Spinal cord (tissue), 10 donors: ENCODE measurements at places on chromosomes 1 and 21. TPM values are rescaled to one million over a fixed set of nuclear protein-coding genes. Genes with fewer than 3 reads are reported as not detected.

ASAP3 gene
- 34.9 TPM for polyA plus RNA-seq

DISP3 gene
- polyA plus RNA-seq, result 29.3 TPM

RAB25 gene
- 1.1 TPM for polyA plus RNA-seq

PDC gene
- 0.62 TPM for polyA plus RNA-seq

DNA sequence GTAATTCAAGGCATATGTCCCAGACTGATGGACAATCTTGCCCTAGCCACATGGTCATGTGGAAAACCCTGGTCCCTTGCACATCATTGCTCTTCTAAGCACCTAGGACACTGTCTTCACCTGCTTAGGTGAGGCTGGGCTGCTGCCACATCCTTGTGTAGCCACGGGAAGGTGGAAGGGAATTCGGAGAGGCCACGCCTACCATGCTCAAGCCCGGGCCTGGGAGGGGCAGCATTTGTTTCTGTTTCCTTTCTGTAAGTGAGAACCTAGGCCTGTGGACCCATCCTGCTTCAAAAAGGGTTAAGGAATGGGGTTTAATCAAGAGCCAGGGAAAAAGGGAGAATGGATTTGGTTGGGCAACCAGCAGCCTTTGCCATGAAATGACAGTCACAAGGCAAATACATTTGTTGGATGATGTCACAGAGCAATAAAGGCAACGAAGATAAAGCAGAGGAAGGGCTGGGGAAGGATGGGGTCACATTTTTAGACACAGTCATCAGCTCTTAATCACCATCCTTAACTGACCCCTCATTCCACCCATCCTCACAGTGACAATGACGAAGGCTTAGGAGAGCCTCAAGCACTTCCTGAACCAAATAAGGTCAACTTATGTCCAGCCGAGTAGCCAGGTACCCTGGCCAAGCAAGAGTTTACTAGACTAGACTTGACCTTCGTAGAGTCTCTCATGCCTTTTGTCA, 10.1 kb upstream of the LRRC38 start:
- no peak overlapping the region for H3K27ac ChIP-seq
- no peaks in the 10 kb centered on the region for H3K36me3 ChIP-seq
- no peaks in the 10 kb centered on the region for H3K4me1 ChIP-seq
- H3K4me3 ChIP-seq, result no peak overlapping the region
- H3K27me3 ChIP-seq, result no peaks in the 10 kb centered on the region

GRCh38 chr1:35229587-35230360, 36.8 kb upstream of the SFPQ start:
- H3K4me1 ChIP-seq, result no peaks in the 10 kb centered on the region
- no peaks in the 10 kb centered on the region for H3K27me3 ChIP-seq
- no peaks in the 10 kb centered on the region for H3K36me3 ChIP-seq
- no peak for DNase-seq

- no peak overlapping the region for H3K27ac ChIP-seq
- peaks cover 2% of the 10 kb centered on the region for H3K27me3 ChIP-seq
- H3K4me1 ChIP-seq, result peaks cover 7% of the 10 kb centered on the region
- H3K4me3 ChIP-seq, result no peak overlapping the region
- no peak for DNase-seq
Measured at GRCh38 chr1:220703305-220703704, 13.1 kb downstream of the C1orf115 start.

GRCh38 chr1:150621497-150622302, 7.7 kb downstream of the ENSA start:
- no peaks in the 10 kb centered on the region for H3K27me3 ChIP-seq
- no peak for DNase-seq
- H3K4me1 ChIP-seq, result peaks cover 2% of the 10 kb centered on the region

DNA sequence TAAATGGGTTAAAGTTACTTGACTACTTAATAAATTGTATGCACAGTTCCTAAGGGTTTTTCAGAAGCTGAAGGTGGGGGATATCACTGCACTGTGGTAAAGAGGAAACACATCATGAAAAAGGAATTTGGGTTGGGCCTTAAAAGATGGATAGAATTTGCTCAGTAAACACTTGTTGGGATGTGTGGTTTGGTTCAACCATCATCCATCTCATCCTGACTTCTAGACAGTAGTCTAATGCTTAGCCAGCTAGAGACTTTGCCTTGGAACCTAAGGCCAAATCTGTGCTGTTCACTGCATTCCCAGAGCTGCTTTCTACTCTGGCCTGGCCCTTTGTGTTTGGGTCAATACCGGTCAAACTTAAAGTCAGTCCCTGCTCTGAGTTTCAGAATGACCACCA, 30.6 kb downstream of the LY9 start:
- no peaks in the 10 kb centered on the region for H3K27me3 ChIP-seq
- no peaks in the 10 kb centered on the region for H3K4me1 ChIP-seq
- no peak for DNase-seq
- no peak overlapping the region for H3K4me3 ChIP-seq
- no peak overlapping the region for H3K27ac ChIP-seq

- peaks cover 3% of the 10 kb centered on the region for H3K4me1 ChIP-seq
- no peaks in the 10 kb centered on the region for H3K27me3 ChIP-seq
- H3K36me3 ChIP-seq, result no peaks in the 10 kb centered on the region
- no peak overlapping the region for H3K4me3 ChIP-seq
- no peak overlapping the region for H3K27ac ChIP-seq
Measured at GRCh38 chr1:55531644-55532043, 316.5 kb upstream of the USP24 start.

- H3K36me3 ChIP-seq, result no peaks in the 10 kb centered on the region
- H3K4me3 ChIP-seq, result no peak overlapping the region
- H3K27me3 ChIP-seq, result no peaks in the 10 kb centered on the region
- peak overlapping the region; percentile 8 for H3K27ac ChIP-seq
- DNase-seq, result no peak
Measured at GRCh38 chr1:182752077-182752988, 37.2 kb upstream of the NPL start.

DNA sequence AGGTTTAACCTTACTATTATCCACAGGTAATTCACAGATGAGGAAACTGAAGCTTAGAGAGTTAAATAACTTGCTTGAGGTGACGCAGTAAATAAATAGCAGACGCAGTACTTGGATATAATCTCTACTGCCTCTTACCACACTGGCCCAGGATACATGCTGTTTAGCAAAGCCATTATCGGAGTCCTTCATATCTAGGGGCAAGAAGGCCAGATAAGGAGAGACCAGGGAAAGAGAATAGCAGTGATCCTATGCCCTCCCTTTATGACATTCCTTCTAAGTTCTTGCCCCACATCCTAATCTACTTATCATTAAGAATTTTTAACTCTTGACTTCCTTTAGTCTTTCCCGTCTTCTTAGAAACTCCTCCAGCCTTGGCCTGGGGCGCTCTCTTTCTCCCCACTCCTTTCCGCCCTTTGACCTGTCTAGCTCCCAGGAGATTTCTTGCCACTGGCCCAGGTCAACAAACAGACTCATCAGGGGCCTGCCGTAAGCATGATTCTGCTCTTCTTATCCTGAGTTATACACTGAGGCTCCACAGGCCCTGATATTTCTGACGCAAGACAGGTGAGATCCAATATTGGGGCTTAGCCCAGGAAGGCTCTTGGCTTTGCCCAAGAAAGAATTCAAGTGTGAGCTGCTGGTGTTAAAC, 11.4 kb upstream of the SLAMF1 start:
- no peak for DNase-seq
- H3K4me1 ChIP-seq, result no peaks in the 10 kb centered on the region
- H3K27ac ChIP-seq, result no peak overlapping the region
- no peaks in the 10 kb centered on the region for H3K36me3 ChIP-seq

- no peaks in the 10 kb centered on the region for H3K27me3 ChIP-seq
- no peak overlapping the region for H3K4me3 ChIP-seq
- no peaks in the 10 kb centered on the region for H3K4me1 ChIP-seq
- no peak for DNase-seq
- H3K36me3 ChIP-seq, result no peaks in the 10 kb centered on the region
Measured at GRCh38 chr1:72109916-72110315, 172.4 kb downstream of the NEGR1 start.
